Osteoblast (primary cell): ENCODE measurements at places on chromosomes 11 and 22.
A peak's percentile ranks its signal among the peaks of the same experiment; 100 is the strongest.

DNA sequence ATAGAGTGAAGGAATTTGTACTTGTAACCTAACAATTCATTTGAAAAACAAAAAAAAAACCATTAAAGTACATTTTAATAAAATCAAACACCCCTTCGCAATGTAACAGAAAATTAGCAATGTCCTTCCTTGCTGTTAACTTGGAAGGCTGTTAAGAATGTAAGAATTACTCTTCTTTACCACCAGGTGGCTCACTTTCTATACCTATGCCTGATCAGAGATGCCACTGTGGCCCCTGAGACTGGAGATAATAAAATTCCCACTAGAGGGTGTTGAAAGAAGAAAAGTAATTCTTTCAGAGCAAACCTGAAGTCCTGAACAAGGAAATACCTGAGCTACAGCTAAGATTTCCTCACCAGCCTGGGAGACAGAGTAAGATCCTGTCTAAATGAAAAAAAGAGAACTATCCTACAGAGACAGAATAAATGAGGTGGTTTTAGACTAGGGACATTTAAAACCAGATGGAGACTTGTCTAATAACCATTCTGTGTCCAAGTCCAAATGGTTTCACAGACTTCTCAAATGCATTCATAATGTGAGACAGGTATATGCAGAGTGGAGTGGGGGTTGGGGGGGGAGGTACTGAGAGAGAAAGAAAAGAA is 1089.3 kb downstream of the FAM181B start:
- no peak overlapping the region for H3K27ac ChIP-seq
- no peak overlapping the region for H3K4me3 ChIP-seq
- H3K4me1 ChIP-seq, result no peaks in the 10 kb centered on the region
- H3K27me3 ChIP-seq, result no peaks in the 10 kb centered on the region

GRCh38 chr11:37988031-37988430 is 1390.0 kb upstream of the RAG2 start:
- no peak overlapping the region for H3K4me3 ChIP-seq
- DNase-seq, result peak; percentile 19
- H3K4me1 ChIP-seq, result no peaks in the 10 kb centered on the region

DNA sequence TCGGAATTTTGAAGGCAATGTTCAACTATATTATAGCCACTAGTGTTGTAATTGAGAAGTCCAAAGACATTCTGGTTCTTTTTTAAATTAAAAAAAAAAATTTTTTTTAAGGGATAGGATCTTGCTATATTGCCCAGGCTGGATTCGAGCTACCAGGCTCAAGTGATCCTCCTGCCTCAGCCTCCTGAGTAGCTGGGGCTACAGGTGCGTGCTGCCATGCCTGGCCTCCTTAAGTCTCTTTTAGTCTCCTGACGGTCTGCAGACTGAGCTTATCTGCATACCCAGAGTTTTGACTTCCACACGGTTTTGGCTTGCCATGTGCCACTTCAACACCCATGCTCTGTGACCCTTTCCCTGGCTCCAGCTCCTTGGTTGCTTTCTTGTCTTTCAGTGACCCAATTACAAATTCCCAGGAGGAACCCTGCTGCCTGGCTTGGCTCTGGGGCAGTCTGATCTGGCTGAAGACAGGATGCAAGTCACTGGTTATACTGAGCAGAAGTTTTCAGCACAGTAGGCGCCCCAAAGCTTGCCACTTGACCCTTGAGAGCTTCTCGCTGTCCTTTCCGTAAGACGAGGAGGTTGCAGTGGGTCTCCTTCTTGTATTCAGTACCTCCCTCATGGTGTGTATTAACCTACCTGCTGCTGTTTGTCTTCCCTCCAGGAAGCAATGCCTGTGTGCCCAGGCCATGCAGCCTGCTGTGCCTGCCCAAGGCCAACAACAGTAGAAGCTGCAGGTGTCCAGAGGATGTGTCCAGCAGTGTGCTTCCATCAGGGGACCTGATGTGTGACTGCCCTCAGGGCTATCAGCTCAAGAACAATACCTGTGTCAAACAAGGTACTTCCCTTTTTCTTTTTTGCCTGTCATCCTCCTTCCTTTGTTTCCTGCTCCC is 113.8 kb upstream of the SORL1-AS1 start:
- H3K36me3 ChIP-seq, result no peaks in the 10 kb centered on the region
- no peak overlapping the region for H3K4me3 ChIP-seq
- DNase-seq, result no peak
- no peaks in the 10 kb centered on the region for H3K4me1 ChIP-seq

- H3K27ac ChIP-seq, result no peak overlapping the region
- H3K4me3 ChIP-seq, result no peak overlapping the region
- H3K27me3 ChIP-seq, result no peaks in the 10 kb centered on the region
- H3K4me1 ChIP-seq, result no peaks in the 10 kb centered on the region
- H3K36me3 ChIP-seq, result peaks cover 46% of the 10 kb centered on the region
Observed at GRCh38 chr22:24413736-24414385, 13.5 kb upstream of the ADORA2A start.
